ENCODE measurements at places on chromosomes 2 and 18.

GRCh38 chr2:15218423-15219086, 342.6 kb downstream of the NBAS start:
- DNase-seq = no peak

DNA sequence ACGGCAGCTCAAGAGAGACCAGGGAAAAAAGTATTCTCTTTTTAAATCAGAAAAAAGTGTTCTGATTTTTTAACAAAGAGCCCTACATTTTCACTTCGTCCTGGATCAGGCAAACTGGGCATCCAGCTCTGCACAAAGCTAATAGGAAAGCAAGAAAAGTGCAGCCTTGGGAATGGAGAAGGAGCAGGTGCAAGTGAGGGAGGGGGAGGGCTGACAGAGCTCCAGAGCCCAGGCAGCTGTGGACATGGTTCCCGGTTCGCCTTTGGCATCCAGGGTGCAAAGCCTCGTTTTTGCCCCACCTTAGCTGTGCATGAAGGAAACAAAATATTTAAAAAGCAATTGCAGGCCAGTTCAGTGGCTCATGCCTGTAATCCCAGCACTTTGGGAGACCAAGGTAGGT, 82.2 kb downstream of the FAM124B start:
- DNase-seq = no peak

- DNase-seq = no peak
Measured at GRCh38 chr2:118693287-118693822, 154.1 kb downstream of the EN1 start.

DNA sequence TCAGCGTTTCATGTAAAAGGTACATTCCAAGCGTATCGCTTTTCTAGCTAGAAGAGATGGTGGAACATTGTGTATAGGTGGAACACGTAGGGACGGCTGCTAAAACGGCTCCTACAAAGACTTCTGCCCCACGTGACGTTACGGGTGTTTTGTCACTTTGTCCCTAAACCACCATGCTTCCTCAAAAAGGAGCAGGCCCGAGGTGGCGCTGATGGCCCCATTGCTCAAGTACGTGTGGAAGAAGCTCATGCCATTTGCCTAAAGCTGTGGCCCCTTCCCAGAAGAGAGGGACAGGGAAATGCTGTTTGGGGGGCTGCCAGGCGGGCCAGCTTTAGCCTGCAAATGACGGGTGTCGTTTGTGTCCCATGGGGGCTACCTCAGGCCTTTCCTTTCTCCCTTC, 72.7 kb downstream of the TMEM247 start:
- DNase-seq = no peak

GRCh38 chr2:23939987-23940717, at the start of gene UBXN2A:
TSS of gene UBXN2A (plus strand) at chr2:23940463. CDS start at chr2:23958315, 17,852 bp downstream.
- peak; percentile 71 for DNase-seq

All from amniotic epithelial cell (primary cell).